ENCODE measurements at places on chromosomes 6 and 20.

DNA sequence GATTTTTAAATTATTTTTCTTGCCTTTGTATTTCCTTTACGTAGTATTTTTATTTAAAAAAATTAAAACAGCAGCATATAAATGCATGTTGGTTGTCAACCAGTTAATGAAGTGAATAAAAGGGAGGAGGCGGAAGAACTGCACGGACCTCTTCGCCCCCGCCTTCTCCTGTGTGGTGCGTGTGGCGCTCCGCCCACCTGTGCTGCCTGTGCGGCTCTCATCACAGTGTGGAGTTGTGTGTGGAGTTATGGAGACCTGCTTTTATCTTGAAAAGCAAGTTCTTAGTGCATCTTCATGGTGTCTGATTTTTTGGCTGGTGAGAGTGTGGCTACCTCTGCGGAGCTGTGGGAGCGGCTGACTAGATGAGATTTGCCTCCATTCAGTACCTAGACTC is 58.4 kb downstream of the PTPN1 start:
- no peak for DNase-seq

- no peak for DNase-seq
Observed at GRCh38 chr6:56314683-56315523, 67.5 kb upstream of the COL21A1 start.

DNA sequence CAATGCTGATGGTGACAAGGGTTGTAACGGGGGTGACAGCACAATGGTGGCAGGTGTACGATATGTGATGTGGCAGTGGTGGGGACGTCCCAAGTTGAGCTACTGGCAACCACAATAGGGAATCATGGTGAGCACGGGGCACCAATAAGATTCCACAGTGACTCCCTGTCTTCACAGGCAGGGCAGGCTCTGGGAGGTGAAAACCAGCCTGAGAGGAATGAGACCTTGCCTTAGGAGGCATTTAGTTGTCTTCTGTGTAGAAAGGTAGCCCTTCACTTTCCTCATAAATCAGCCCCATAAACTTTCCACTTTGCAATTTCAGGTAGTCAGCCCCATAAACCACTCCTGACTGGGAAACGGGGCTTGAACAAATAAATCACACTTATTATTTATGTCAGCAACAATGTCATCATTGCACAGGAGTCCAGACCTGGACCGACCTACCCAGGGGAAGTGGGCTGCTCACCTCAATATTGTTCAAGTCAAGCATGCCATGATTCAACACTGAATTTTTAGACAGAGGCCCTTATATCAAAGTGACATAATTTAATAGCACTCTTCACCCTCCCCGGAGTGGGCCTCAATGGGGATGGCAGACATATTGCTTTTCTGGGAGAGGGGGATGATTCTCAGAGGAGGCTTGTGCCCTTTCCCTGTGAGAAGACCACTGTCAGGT is 150.8 kb downstream of the CDC5L start:
- no peak for DNase-seq

GRCh38 chr6:14791526-14791925 is 454.3 kb upstream of the JARID2 start:
- DNase-seq = peak; percentile 51

DNA sequence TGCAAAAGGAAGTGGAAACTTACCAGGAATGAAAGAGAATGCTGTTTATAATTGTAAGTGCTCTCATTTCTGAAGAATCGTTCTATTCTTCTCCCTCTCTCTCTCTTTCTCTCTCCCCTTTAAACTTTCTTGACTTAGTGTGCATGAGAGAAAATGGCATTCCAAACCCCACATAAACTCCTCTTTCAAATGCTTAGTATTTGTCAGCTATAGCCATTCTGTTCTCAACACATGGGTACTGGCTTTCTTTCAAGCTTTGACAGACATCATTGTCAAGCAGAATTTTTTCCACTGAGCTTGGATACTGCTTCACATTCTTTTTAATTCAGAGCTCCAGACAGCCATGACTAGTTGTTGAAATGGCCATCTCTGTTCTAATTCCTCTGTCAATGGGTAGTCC is 51.1 kb upstream of the PREP start:
- DNase-seq = no peak

DNA sequence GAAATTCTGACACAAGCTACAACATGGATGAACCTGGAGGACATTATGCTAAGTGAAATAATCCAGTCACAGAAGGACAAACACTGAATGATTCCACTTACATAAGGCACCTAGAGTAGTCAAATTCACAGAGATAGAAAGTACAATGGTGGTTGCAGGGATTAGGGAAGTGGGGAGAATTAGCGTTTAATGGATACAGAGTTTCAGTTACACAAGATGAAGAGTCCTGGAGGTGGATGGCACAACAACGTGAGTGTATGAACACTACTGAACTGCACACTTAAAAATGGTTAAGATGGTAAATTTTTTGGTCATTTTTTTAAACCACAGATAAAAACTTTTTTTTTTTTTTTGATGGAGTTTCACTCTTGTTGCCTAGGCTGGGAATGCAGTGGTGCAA is 24.7 kb downstream of the MOCS3 start:
- DNase-seq = no peak

- no peak for DNase-seq
Observed at GRCh38 chr6:111813237-111813636, 60.0 kb downstream of the FYN start.

GRCh38 chr6:84460491-84460890 is 233.0 kb upstream of the CEP162 start:
- no peak for DNase-seq

DNA sequence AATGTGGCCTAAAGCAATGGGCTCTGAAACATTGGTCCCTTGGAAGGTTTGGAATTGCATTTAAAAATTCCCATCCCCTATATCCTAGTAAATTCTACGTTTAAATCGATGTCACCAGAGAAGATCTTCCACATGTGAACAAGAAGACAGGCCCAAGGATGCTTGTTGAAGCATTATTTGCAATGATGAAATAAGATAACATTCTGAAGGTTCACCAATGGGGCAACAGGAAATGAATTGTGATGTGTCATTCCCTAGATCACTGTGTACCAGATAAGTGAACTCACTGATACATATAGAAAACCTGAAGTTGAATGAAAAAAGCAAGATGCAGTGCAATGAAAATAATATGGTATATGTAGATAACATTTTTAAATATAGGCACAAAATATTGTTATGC is 464.3 kb upstream of the BTBD3 start:
- no peak for DNase-seq

DNA sequence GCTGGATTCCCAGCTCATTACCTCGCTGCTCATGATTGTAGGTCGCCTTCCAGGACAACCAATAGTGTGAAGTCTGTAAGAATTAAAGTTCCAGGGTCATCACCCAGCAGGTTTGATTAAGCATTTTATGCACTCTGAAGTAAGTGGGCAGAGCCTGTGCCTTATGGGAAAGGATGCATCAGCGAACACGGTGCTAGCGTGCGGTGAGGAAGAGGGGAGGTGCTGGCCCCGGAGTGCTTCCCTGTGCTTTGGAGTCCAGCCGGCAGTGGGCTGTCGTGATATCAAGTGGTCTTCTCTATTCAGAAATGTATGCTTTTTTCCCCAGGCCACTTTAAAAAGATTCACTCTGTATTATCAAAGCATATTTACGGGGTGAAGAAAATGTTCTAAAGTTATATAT is 16.0 kb downstream of the DUSP22 start:
- no peak for DNase-seq

- DNase-seq = no peak
Observed at GRCh38 chr6:14476793-14477531, 359.4 kb downstream of the CD83 start.

- no peak for DNase-seq
Observed at GRCh38 chr20:6164421-6165341, 41.9 kb upstream of the FERMT1 start.

DNA sequence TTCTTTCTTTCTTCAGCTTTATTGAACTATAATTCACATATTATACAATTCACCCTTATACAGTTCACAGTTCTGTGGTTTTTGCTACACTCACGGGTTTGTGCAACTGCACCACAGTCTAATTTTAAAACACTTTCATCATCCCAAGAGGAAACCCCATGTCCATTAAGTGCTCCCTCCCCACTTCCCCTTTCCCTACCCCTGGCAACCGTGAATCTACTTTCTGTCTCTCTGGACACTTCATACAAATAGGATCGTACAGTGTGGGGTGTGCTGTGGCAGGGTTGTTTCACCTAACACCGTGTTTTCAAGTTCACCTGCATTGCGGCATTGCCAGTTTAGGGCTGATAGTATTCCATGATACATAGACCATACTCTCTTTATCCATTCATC is 118.8 kb downstream of the PHACTR3 start:
- no peak for DNase-seq
